ENCODE measurements at places on chromosomes 6 and 20. TPM values are rescaled to one million over a fixed set of nuclear protein-coding genes. Genes with fewer than 3 reads are reported as not detected.

The ERMARD gene
- 9.0 TPM for polyA plus RNA-seq

The SNX5 gene
- polyA plus RNA-seq, result 103 TPM

The CTAGE9 gene
- polyA plus RNA-seq, result not detected

The SLPI gene
- polyA plus RNA-seq, result not detected

The CENPW gene
- polyA plus RNA-seq, result 6.2 TPM

The RIPOR2 gene
- polyA plus RNA-seq, result 561 TPM

The DDAH2 gene
- 119 TPM for polyA plus RNA-seq

The SEMG1 gene
- polyA plus RNA-seq, result not detected

The SF3B5 gene
- 378 TPM for polyA plus RNA-seq

The IL17F gene
- polyA plus RNA-seq, result not detected

The ABHD16B gene
- 0.19 TPM for polyA plus RNA-seq

The SPTLC3 gene
- polyA plus RNA-seq, result not detected

The FGD2 gene
- 99.8 TPM for polyA plus RNA-seq

The PRSS16 gene
- polyA plus RNA-seq, result 3.2 TPM

The TNFRSF6B gene
- not detected for polyA plus RNA-seq

The HLA-DPB1 gene
- 2,247 TPM for polyA plus RNA-seq

The ADAM33 gene
- not detected for polyA plus RNA-seq

The MOG gene
- polyA plus RNA-seq, result not detected

The FHL5 gene
- polyA plus RNA-seq, result not detected

The SRSF12 gene
- 0.41 TPM for polyA plus RNA-seq

The SLC2A10 gene
- not detected for polyA plus RNA-seq

The TMC2 gene
- polyA plus RNA-seq, result not detected

The MANEA gene
- 4.4 TPM for polyA plus RNA-seq

The TMEM244 gene
- 0.84 TPM for polyA plus RNA-seq

The DEFB113 gene
- not detected for polyA plus RNA-seq

The TTK gene
- polyA plus RNA-seq, result 0.50 TPM

The OSBPL2 gene
- polyA plus RNA-seq, result 25.6 TPM

The PKHD1 gene
- not detected for polyA plus RNA-seq

The HRH3 gene
- not detected for polyA plus RNA-seq

The VPS52 gene
- polyA plus RNA-seq, result 18.4 TPM

The MAPK13 gene
- 47.1 TPM for polyA plus RNA-seq

The TCP11 gene
- not detected for polyA plus RNA-seq

The PI16 gene
- 2.3 TPM for polyA plus RNA-seq

The EIF6 gene
- polyA plus RNA-seq, result 204 TPM

The C6orf15 gene
- polyA plus RNA-seq, result not detected

The AKAP12 gene
- polyA plus RNA-seq, result not detected

The TRIM31 gene
- not detected for polyA plus RNA-seq

The TRERF1 gene
- polyA plus RNA-seq, result 1.6 TPM

The SLC16A10 gene
- polyA plus RNA-seq, result 1.2 TPM

The ATF6B gene
- polyA plus RNA-seq, result 25.5 TPM

The MCCD1 gene
- polyA plus RNA-seq, result not detected

The C20orf144 gene
- not detected for polyA plus RNA-seq

The ZSCAN12 gene
- 5.4 TPM for polyA plus RNA-seq

The CLIC5 gene
- polyA plus RNA-seq, result 1.9 TPM

The DYNLT2 gene
- polyA plus RNA-seq, result 1.0 TPM

The ZKSCAN8 gene
- 0.85 TPM for polyA plus RNA-seq

The NKX2-4 gene
- not detected for polyA plus RNA-seq
